Astrocyte (in vitro differentiated cells and primary cell): ENCODE measurements at places on chromosomes 2 and 18. TPM values are rescaled to one million over a fixed set of nuclear protein-coding genes. Genes with fewer than 3 reads are reported as not detected.

POU3F3 gene
- total RNA-seq: 0.09 TPM in 1 of 2 replicates, not detected in the other

CXCR1 gene
- total RNA-seq: not detected in 2 replicates

DTNA gene
- total RNA-seq: 32.9 and 41.1 TPM in 2 replicates

C2orf80 gene
- not detected in 2 replicates for total RNA-seq

ST3GAL5 gene
- 20.0 and 28.2 TPM in 2 replicates for total RNA-seq

ERICH2 gene
- 1.7 and 1.9 TPM in 2 replicates for total RNA-seq

CD207 gene
- not detected in 2 replicates for total RNA-seq

ABCG8 gene
- not detected in 2 replicates for total RNA-seq

C2orf72 gene
- total RNA-seq: 0.84 and 1.0 TPM in 2 replicates

KDM3A gene
- total RNA-seq: 76.2 and 83.4 TPM in 2 replicates

DNA sequence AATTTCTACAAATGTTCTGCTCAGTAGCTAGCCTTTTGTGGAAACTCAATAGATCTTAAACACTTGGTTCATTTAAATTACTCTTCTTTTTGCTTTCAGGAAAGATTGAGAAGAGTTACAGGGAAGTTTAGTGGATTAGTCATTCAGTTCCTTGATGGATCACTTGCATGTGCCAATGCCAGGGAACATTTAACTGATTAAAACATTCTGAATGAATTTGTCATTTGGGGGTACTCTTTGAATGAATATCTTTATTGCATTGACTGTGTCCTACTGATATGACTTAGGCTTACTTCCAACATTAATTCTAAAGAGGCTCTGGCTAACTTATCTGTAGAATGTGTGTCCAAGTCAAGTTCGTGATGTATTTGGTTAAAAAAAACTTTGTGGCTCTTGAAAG lies 199.8 kb downstream of the PLCL1 start:
- H3K4me3 ChIP-seq: no peak overlapping the region
- DNase-seq: peak; percentile 2
- no peak overlapping the region for H3K27ac ChIP-seq
- no peaks in the 10 kb centered on the region for H3K27me3 ChIP-seq
- H3K4me1 ChIP-seq: no peaks in the 10 kb centered on the region
- no peaks in the 10 kb centered on the region for H3K36me3 ChIP-seq

- DNase-seq: no peak
- H3K36me3 ChIP-seq: no peaks in the 10 kb centered on the region
- H3K4me1 ChIP-seq: no peaks in the 10 kb centered on the region
- no peaks in the 10 kb centered on the region for H3K27me3 ChIP-seq
- no peak overlapping the region for H3K4me3 ChIP-seq
Observed at GRCh38 chr2:105997711-105998110, 196.4 kb downstream of the UXS1 start.

DNA sequence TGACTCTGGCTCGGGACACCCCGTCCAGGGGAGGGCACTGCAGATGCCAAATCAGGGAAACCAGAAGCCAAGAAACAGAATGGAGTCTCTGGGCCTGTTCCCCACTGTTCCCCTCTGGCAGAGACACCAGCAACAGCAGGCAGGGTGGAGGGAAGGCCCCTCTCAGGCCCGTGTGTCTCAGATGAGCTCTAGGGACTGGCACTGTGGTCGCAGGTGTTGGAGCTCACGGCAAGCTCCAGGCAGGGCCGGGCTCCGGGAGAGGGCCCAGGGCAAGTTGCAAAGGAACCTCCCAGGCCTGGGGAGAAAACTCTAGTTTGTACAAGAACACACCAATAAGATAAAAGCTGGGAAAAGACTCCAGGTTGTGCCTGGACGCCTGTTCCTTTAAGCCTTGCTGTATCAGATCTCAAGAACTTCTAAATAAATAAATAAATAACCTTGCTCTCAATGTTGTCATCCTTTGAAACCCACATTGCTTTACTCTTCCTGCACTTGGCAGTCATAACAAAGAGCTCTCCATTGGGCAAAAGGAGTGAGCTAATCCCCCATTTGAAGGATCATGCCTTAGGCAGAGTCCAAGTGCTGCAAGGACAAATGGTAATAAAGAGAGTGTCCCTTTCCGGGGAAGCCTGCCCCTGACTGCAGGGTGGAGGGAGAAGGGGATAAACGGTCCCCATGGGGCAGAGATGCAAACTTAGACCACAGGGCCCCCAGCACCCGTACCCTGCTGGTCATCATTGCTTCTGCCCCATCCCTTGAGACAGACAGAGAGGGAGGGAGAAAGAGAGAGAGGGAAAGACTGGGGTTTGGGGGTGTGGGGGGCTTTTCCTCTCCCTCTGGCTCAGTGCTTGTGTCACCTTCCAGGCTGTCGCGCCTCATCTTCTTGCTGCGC lies 33.3 kb downstream of the CNGA3 start:
- peaks cover 7% of the 10 kb centered on the region for H3K27me3 ChIP-seq
- no peak overlapping the region for H3K27ac ChIP-seq
- H3K4me3 ChIP-seq: no peak overlapping the region
- H3K36me3 ChIP-seq: no peaks in the 10 kb centered on the region
- DNase-seq: peak; percentile 10
- no peaks in the 10 kb centered on the region for H3K4me1 ChIP-seq

DNA sequence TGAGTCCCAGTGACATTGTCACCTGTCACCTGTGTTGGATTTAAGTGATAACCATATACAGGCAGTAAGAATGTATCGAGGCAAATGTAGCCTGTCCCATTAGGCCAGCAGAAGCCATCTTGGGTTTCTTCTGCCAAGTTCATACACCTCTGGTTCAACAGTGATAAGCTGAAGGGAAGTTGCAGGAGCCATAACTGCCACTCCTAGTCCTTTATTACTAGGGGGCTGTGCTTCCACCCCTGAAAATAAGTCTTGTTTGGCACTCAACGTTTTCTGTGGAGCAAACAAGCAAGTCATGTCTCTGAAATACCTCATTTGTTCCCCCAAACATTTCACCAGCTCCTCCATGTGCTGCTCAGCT lies 58.1 kb upstream of the ALPP start:
- peaks cover 10% of the 10 kb centered on the region for H3K4me1 ChIP-seq
- H3K27me3 ChIP-seq: no peaks in the 10 kb centered on the region
- H3K4me3 ChIP-seq: no peak overlapping the region
- H3K27ac ChIP-seq: no peak overlapping the region

- H3K27ac ChIP-seq: no peak overlapping the region
- H3K27me3 ChIP-seq: no peaks in the 10 kb centered on the region
- DNase-seq: no peak
- H3K36me3 ChIP-seq: no peaks in the 10 kb centered on the region
- peaks cover 9% of the 10 kb centered on the region for H3K4me1 ChIP-seq
- no peak overlapping the region for H3K4me3 ChIP-seq
Observed at GRCh38 chr2:97851172-97851571, 137.8 kb downstream of the ZAP70 start.

GRCh38 chr2:122100756-122101155 lies 345.3 kb downstream of the TSN start:
- peak overlapping the region; percentile 55 for H3K27ac ChIP-seq
- no peaks in the 10 kb centered on the region for H3K36me3 ChIP-seq
- peaks cover 13% of the 10 kb centered on the region for H3K4me1 ChIP-seq
- no peaks in the 10 kb centered on the region for H3K27me3 ChIP-seq

- peaks cover 10% of the 10 kb centered on the region for H3K4me1 ChIP-seq
- no peak overlapping the region for H3K27ac ChIP-seq
- no peaks in the 10 kb centered on the region for H3K27me3 ChIP-seq
- DNase-seq: peak; percentile 71
- H3K4me3 ChIP-seq: no peak overlapping the region
Observed at GRCh38 chr2:17271416-17271815, 246.8 kb downstream of the RAD51AP2 start.

- no peak overlapping the region for H3K4me3 ChIP-seq
- H3K27ac ChIP-seq: no peak overlapping the region
- H3K4me1 ChIP-seq: peaks cover 12% of the 10 kb centered on the region
- H3K27me3 ChIP-seq: no peaks in the 10 kb centered on the region
- H3K36me3 ChIP-seq: no peaks in the 10 kb centered on the region
Observed at GRCh38 chr2:237633061-237633561, 5.7 kb downstream of the LRRFIP1 start.

GRCh38 chr2:20652141-20652540 lies 1.2 kb upstream of the HS1BP3 start:
- no peak overlapping the region for H3K27ac ChIP-seq
- H3K27me3 ChIP-seq: peaks cover 24% of the 10 kb centered on the region
- no peak for DNase-seq
- no peak overlapping the region for H3K4me3 ChIP-seq
- H3K4me1 ChIP-seq: peaks cover 13% of the 10 kb centered on the region
- H3K36me3 ChIP-seq: no peaks in the 10 kb centered on the region

DNA sequence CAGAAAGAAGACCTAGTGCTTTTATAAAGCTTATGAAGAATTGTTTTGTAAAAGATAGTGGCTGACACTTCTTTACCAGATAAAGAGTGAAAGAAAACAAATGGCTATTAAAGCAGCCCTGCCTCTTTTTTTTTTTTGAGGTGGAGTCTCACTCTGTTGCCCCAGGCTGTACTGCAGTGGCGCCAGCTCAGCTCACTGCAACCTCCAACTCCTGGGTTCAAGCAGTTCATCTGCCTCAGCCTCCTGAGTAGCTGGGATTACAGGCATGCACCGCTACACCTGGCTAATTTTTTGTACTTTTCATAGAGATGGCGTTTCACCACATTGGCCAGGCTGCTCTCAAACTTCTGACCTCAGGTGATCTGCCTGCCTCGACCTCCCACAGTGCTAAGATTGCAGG lies 12.9 kb downstream of the ARPC2 start:
- peaks cover 68% of the 10 kb centered on the region for H3K36me3 ChIP-seq
- no peaks in the 10 kb centered on the region for H3K27me3 ChIP-seq
- peak overlapping the region; percentile 38 for H3K27ac ChIP-seq
- H3K4me1 ChIP-seq: peaks cover 31% of the 10 kb centered on the region
- no peak for DNase-seq
- no peak overlapping the region for H3K4me3 ChIP-seq

GRCh38 chr2:54047091-54047490 lies 68.3 kb upstream of the ACYP2 start:
- DNase-seq: peak; percentile 88
- H3K27me3 ChIP-seq: no peaks in the 10 kb centered on the region
- H3K4me1 ChIP-seq: peaks cover 10% of the 10 kb centered on the region
- no peaks in the 10 kb centered on the region for H3K36me3 ChIP-seq

DNA sequence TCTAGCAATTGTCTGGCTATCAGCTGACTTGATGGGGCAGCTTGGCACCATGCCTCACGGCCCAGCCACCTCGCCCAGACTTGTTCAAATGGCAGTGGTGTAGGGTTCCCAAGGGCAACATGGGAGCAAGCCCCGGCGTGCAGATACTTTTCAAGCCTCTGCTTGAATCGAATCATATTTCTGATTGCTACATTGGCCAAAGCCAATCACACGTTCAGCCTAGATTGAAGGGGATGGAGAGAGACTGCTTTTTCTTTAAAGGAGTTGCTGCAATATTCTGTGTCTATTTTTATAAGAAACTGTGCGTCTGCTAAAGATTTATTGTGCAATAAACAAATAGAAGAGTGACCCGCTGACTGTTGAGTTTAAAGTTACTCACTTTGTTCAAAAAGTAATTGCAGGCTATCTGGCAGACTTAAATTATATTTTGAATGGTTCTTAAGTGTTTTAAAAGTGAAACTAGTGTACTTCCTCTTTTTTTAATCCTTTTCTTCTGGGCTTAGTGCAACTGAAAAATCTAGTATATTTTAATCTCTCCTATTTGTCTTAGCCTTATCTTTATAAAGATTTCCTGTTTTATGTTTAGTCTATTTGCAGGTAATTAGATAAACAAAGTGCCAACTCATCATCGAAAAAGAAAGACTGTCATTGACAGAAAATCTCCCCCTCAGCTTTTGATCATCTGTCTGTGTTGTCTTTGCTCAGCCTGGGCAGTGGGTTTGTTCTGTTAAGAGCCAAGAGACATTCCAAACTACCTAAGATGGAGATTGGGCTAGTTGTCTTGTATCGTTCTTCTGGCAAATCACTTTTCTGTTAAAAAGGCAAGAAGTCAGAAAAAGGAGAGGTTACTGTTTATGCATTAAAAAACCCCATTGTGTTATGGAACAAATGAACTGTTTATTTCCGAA lies 156.1 kb downstream of the TPGS2 start:
- no peaks in the 10 kb centered on the region for H3K4me1 ChIP-seq
- H3K27ac ChIP-seq: no peak overlapping the region
- peak; percentile 49 for DNase-seq
- no peak overlapping the region for H3K4me3 ChIP-seq
- H3K36me3 ChIP-seq: no peaks in the 10 kb centered on the region

- H3K27me3 ChIP-seq: no peaks in the 10 kb centered on the region
- H3K4me3 ChIP-seq: peak overlapping the region; percentile 70
- H3K36me3 ChIP-seq: no peaks in the 10 kb centered on the region
- peaks cover 45% of the 10 kb centered on the region for H3K4me1 ChIP-seq
- peak; percentile 52 for DNase-seq
Observed at GRCh38 chr18:3605954-3606443, 156.0 kb downstream of the TGIF1 start.

DNA sequence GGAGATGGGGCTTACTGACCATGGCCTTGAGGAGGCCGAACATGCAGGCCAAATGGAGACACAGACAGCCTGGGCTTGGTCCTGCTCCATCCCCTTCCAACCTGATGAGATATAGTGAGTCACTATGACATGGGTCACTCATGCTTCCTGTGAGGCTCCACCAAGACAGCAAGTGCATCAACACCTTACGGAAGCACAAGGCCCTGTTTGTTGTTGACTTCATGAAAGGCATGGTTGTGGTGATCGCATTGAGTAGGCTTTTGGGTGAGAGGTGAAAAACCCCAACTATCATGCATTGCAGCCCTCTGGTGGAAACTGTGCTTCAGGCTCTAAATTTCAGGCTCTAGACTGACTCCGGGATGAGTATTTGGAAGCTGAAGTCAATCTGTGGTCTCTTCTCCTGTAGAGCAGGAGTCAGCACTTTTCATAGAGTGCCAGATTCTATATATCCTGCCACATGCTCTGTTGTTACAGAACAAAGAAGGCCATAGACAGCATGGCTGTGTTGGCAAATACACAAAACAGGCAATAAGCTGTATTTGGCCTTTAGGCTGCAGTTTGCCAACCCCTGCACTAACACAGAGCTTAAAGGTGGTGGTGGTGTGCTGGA lies 10.1 kb downstream of the IL37 start:
- H3K27me3 ChIP-seq: peaks cover 3% of the 10 kb centered on the region
- peak; percentile 20 for DNase-seq
- no peaks in the 10 kb centered on the region for H3K36me3 ChIP-seq
- no peak overlapping the region for H3K27ac ChIP-seq
- H3K4me3 ChIP-seq: no peak overlapping the region

DNA sequence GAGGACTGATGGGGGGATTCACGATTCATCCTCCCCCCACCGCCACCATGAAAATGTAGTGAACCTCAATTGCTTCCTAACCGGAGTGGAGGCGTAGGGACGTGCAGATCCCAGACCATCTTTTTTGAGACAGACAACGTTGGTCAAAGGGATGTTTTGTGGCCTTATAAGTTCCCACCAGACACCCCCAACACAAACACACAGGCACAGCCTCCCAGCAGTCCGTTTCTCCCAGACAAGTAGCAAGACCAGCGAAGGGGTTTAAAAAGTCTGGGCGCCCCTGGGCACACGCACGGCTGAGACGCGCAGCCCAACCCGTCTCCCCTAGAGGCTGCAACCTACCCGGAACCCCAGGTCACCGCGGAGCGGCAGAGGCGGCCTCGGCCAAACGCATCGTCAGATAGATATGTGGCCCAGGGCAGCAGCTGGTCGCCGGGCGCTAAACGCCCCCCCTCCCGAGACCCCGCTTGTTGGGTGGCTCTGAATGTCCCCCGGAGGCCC lies 1.3 kb downstream of the GBX2 start:
- H3K27me3 ChIP-seq: peaks cover 62% of the 10 kb centered on the region
- DNase-seq: no peak
- peaks cover 25% of the 10 kb centered on the region for H3K4me1 ChIP-seq
- H3K4me3 ChIP-seq: peak overlapping the region; percentile 65
- H3K36me3 ChIP-seq: no peaks in the 10 kb centered on the region
- H3K27ac ChIP-seq: peak overlapping the region; percentile 47

GRCh38 chr2:64015898-64016297 lies 3.3 kb downstream of the VPS54 start:
- H3K27me3 ChIP-seq: no peaks in the 10 kb centered on the region
- peaks cover 5% of the 10 kb centered on the region for H3K4me1 ChIP-seq
- H3K36me3 ChIP-seq: no peaks in the 10 kb centered on the region
- no peak for DNase-seq
- no peak overlapping the region for H3K4me3 ChIP-seq
